ENCODE measurements at places on chromosomes 13 and 19. TPM values are rescaled to one million over a fixed set of nuclear protein-coding genes. Genes with fewer than 3 reads are reported as not detected.

The NTN5 gene
- total RNA-seq, result 2.2 TPM

GRCh38 chr13:31956980-31957644, 74.5 kb upstream of the FRY start:
- H3K36me3 ChIP-seq, result no peaks in the 10 kb centered on the region
- no peak overlapping the region for H3K27ac ChIP-seq
- H3K27me3 ChIP-seq, result no peaks in the 10 kb centered on the region

DNA sequence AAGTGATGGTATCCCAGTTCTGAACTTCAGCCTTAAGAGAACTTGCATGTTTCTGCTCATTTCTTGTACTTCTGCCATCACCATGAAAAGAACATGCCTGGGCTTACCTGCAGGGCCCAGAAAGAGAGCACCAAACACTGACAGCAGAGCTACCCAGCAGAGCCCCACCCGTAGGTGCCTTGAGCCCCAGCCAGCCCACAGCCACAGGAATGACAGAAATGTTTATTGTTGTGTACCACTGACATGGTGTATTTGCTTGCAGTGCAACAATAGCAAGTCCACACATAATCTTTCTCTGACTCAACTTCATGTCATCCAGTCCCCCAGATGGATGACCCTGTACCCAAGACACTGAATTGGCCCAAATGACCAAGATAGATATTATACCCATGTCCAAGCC, 195.2 kb downstream of the TSHZ3 start:
- H3K36me3 ChIP-seq, result no peaks in the 10 kb centered on the region
- no peaks in the 10 kb centered on the region for H3K27me3 ChIP-seq
- no peak overlapping the region for H3K27ac ChIP-seq
- H3K4me1 ChIP-seq, result no peaks in the 10 kb centered on the region

GRCh38 chr19:52230685-52231084, 38.7 kb upstream of the ZNF766 start:
- H3K36me3 ChIP-seq, result peaks cover 2% of the 10 kb centered on the region
- no peak overlapping the region for H3K4me3 ChIP-seq
- H3K27me3 ChIP-seq, result no peaks in the 10 kb centered on the region
- no peaks in the 10 kb centered on the region for H3K4me1 ChIP-seq
- H3K27ac ChIP-seq, result no peak overlapping the region
- no peak for DNase-seq

DNA sequence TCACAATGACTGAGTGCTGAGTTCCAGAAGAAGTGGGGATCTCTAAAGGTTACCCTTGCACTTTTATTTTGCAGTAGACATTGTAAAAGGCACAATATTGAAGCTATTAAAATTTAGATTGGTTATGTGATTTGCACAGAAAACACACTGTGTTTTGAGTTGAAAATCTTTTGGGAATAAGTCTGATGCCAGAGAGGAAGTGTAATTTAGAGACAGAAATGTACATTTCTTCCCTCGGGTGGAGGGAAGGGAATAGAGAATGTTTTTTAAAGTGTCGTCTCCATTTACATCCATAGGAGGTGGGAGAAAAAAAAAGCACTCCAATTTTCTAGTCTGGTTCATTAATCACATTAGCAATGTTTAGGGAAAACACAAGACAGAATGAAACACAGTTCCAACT, 465.8 kb downstream of the OLFM4 start:
- no peaks in the 10 kb centered on the region for H3K4me1 ChIP-seq
- DNase-seq, result no peak
- no peak overlapping the region for H3K27ac ChIP-seq
- no peak overlapping the region for H3K4me3 ChIP-seq
